Activated CD4-positive, alpha-beta T cell treated with anti-CD3 and anti-CD28 coated beads for 24 hours (primary cell): ENCODE measurements at places on chromosomes 2 and 18.

- DNase-seq, result no peak
Observed at GRCh38 chr18:25237571-25238267, 114.2 kb downstream of the ZNF521 start.

GRCh38 chr2:168798076-168798887, 4.2 kb upstream of the NOSTRIN start:
- no peak for DNase-seq

DNA sequence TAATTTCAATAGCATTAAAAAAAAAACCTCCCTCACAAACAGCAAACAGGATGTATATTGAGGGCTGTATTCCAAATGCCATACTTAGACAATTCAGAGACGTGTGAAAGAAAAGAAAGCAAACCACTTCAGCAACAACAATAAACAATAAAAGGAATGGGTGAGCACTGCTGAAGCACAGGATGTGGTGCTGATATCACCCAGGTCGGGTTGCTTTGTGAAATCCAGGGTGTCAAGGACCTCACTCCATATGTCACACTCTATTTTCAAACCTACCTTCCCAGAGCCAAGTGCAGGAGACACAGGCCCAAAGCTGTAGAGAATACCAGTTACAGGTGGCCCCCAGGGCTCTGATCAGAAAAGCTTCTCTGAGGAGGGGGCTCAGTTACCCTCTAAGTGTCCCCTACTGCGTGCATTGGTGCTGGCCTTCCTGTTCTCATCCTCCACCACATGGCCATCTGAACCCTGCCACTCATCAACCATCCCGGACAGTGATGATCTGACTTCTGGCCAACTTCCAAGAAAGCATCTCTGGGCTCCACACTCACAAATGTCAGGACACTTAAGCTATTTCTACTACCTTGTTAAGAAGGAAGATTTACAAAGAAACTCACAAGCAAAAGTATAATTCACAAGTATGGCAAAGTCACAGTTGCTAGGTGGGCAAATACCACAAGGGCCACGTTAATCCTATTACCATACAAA, 363.0 kb downstream of the SS18 start:
- DNase-seq, result no peak

DNA sequence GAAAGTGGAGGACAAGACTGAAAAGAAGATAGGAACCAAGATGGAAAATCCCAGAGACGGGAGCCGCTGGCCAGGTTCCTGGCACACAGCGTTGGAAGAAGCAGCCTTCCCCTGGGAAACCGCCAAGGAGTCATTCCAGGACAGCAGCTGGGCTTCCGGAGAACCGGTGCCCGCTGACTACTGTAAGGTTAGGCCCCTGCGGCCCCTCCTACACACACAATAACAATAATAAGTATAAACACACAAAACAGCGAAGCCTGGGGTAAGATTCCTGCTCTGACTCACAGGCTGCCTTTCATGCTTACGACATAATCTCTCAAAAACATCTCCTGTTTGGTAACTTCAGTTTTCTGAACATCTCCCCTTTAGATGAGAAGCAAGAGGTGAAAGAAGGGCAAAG, 28.1 kb upstream of the MYCN start:
- no peak for DNase-seq

- no peak for DNase-seq
Observed at GRCh38 chr2:96267159-96267971, 1.3 kb downstream of the CIAO1 start.

DNA sequence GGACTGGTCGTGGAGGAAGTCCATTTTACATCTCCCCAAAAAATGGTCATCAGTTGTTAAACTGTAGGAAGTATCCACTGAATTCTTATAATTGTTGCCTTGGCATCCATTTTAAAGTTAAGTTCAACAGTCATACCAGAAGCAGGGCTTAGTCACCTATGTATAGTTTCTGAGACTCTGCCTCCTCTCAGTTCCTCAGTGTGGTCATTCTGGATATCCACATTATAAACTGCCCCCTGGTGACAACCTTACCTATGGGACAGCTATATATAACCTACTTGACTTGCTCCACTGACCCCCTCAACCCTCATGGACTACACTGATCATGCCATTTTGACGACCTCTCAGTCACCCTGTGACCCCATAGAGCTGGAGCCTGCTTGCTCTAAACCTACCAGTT, 617.0 kb downstream of the LRP1B start:
- DNase-seq, result no peak

DNA sequence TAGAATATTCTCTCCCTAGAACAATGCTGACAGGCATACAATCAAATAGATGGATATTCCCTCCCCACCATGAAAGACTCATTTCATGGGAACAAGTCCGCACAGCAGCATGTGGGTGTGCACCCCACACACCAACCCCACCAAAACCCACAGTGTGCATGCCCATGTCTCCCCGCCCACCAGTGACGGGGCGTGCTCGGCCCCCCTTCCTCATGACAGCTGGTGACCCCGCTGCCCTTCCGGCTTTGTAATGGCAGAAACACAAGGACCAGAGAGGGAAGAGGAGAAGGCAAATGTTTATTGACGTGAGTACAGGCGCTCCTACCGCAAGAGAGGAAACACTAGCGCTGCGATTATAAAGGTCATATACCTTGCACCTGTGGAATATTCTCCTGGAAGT, 30.8 kb upstream of the ODC1 start:
- DNase-seq, result no peak

DNA sequence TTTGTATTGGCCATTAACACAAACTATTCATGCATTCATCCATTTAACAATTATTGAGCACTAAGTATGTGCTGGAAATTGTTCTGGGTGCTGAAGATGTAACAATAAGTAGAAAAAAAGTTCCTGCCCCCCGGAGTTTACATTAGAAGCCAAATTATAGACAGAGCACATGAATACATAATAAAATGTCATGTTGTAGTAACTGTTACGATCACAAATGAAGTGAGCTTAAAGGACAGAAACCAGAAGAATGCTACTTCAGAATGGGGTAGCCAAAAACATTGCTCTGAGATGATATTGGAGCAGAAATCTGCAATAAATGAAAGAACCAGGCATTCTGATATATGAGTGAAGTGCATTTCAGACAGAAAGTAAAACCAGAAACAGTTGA, 256.0 kb upstream of the SETBP1 start:
- no peak for DNase-seq

GRCh38 chr18:9952633-9953416, 39.0 kb downstream of the VAPA start:
- no peak for DNase-seq

DNA sequence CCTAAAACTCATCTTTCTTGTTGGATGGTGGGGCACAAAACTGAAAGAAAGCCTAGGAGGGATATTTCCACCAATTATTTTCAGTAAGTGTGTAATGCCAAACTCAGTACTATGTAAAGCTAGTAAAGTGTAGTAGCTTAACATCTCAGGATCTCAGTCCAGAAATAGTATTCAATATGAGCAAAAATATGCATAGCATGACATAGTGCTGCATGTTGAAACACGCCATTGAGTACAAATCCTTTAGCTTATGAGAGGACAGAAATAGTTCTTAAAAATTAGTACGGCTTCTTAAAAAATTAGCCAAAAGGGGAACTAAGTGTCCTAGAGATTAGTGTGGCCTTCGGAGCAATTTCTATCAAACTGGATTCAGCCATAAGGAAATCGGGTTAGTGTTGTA, 21.7 kb upstream of the ATL2 start:
- no peak for DNase-seq

GRCh38 chr2:175183674-175184073, 2.2 kb upstream of the ATP5MC3 start:
- no peak for DNase-seq

DNA sequence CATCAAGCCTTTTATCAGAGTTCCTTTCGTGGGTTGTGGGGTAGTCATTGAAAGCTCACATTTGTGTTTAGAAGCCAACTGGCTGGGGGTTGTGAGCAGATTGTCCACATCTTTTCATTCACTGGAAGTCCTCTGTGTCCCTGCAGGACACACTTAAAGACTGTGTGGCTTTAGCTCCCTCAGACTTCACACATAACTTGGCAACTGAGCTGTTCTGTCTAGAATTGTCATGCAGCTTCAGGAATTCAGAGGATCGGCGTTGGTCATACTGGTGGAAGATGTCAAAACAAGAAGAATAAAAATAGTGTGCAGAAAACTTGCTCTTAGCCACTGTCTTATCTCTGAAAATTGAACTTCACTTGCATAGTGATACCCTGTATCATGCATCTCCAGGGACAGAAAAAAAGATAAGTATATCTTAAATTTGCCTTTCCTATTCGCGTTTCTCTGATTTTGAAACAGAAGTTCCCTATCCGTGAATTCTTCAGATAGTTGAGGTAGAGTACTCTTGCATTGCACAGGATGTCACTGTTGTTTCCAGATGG, 49.6 kb downstream of the TRAPPC12 start:
- no peak for DNase-seq

DNA sequence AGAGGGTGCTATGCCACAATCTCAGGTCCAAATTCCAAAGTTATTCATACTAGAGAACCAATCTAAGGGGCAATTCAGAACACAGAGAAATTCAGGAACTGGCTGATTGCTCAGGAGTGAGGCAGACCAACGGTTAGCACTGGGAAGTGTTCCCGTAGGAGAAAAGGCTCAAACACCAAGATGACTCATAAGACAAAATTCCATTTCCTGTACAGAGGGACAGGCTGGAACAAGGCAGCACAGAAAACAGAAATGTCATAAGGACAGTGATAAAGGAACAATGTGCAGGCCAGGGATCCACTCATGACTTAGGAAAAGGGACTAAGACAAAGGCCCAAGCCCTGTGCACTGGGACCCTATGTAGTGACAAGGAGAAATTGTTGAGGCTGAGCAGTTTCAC, 54.2 kb downstream of the PDE1A start:
- DNase-seq, result no peak

DNA sequence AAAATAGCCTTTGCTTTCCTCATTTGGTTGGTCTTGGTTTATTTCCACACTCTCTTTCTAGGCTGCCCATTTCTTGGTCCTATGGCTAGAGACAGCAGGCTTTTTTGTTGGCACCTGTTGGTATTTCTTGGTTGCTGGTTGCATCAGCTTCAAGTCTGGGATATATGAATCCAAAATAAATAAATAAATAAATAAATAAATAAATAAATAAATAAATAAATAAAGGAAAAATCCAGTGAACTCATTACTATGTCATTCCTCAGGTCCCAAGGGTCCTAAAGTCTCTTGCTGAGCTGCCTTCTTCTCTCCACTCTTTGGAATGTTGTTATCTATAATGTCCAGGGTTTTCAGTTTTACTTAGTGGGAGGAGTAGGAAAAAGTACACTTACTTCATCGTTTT, 165.9 kb upstream of the MEX3C start:
- DNase-seq, result no peak

- DNase-seq, result peak; percentile 42
Observed at GRCh38 chr18:31685097-31686082, 1.0 kb upstream of the B4GALT6 start.

GRCh38 chr18:80193701-80194100, 53.6 kb downstream of the PARD6G start:
- no peak for DNase-seq

DNA sequence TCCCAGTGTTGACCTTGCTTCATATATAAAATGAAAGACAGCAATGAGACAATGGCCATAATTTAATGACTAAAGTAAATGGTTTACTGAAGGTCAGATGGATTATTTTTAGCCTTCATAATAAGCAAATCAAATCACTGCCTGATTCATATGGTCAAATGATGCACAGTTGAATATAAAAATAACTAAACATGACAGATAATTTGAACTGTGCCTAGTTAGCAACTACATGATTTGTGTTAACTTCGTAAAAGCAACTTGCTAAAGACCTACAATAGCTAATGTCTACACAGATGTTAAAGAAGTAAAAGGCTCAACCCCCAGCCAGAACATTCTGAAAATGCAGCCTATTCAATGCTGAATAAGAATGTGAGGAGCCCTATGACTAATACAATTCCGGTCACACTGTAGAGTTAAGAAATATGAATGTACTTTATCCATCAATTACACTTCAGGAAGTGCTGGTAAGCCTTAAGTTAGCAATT, 590.8 kb upstream of the CDH2 start:
- no peak for DNase-seq

DNA sequence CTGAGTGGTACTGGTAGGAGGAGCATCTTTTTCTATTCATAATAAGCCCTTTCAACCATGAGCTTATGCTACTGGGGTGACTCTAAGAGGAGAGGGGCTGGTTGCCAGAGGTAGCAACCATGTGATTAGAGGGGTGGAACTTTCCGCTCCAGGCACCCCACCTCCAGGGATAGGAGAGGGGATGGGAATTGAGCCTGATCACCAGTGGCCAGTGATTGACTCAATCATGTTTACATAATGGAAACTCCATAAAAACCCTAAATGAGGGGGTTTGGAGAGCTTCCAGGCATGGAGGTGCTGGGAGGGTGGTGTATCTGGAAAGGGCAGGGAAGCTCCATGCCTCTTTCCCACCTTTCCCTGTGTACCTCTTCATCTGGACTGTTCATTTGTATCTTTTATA, 46.6 kb upstream of the RHOB start:
- no peak for DNase-seq

DNA sequence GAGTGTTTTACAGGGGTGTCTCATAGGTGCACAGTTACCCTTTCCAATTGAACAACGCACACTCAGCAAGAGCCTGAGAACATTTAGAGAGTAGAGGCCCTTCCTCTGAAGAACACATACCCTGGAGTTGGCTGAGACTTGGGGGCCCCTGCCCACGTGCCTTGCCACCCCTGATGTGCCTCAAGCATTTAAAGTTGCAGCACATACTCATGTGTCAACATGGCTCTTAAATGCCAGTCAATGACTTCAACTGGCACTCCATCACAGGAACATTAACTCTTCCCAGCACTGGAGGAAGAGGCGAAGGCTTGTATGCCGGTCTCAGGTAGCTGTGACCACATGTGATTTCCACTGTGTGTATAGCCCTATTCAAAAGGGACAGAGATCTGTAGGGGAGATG, 57.4 kb downstream of the SPRED2 start:
- no peak for DNase-seq

DNA sequence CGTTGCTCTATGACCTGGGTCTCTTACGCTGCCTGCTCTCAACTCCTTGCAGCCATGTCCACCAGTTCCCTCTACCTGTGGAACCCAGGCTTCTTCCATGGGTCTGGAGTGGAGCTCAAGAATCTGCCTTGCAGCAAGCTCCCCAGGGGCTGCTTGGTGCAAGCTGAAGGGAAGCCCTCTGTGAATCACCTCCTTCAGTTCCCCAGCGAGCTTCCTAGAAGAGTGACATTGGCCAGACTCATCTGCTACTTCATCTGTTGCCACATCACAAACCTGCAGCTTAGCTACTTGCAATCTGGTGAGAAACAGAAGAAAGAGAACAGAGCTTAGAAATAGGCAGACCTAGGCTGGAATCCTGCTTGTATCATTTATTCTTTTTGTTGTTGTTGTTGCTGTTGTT, 9.8 kb upstream of the EFR3B start:
- no peak for DNase-seq

DNA sequence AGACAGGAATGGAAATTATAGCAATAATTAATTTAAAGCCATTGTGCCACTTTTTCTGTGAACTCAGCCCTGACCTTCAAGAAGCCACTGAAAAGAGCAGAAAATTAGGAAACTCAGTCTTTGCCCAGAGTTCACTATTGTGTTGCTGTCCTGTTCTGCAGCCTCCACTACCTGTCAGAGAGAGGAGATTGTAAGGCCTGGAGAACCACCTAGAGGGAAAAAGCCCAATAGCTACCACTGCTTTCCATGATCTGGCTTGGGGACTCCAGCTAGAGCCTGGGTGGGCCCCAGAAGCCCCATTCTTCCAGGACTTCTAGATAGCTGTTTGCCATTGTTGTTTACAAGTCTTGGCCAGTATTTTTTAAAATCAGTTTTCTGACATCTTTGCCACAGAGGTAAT, 176.1 kb upstream of the KLF7 start:
- DNase-seq, result no peak
